Hepatocyte (in vitro differentiated cells): ENCODE measurements at places on chromosomes 2 and 18.
A peak's percentile ranks its signal among the peaks of the same experiment; 100 is the strongest.

DNA sequence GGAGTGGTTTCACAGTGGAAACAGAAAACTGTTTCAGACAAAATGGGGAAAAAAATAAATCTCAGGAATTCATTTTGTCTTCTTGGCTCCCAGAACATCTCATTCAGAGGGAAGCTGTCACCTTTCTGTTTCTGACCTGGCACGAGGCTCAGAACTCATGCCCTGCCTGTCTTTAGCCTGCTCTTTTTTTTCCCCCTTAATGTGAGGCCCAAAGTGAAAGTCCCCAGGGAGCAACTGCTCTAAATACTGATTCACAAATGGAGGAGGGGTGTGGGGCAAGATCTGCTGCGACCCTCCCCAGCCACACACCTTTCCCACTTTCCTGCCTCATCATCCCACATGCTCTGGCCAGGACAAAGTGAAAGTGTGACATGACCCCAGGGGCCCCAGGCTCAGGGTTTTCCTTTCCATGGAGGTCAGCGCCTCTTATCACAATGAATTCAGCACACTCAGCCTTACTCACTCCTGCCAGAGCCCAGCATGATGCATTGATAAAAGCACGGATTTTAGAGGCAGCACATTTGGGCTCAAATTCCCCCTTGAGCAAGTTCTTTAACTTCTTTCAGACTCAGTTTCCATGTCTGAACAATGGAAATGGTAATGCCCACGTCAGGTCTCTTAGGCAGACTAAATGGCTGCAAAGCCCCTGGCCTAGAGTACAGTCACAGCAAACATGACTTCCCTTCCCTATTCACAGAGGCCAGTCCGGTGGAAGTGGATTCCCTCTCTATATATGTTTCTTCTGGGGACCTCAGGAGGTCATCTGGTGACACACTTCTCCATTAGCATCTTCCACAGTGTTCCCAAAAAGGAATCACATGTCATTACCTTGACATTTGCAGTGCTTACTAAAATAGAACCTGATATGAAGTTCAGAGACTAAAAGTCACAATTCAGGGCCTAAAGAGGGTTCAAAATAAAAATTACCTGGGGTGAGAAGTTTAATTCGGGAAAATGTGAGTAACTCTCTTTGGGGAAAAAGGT is 55.3 kb upstream of the TMEM163 start:
- H3K27ac ChIP-seq, result no peak overlapping the region
- no peaks in the 10 kb centered on the region for H3K27me3 ChIP-seq
- H3K36me3 ChIP-seq, result no peaks in the 10 kb centered on the region
- H3K4me3 ChIP-seq, result no peak overlapping the region

GRCh38 chr2:20985062-20985461 is 58.8 kb downstream of the APOB start:
- no peaks in the 10 kb centered on the region for H3K36me3 ChIP-seq
- H3K27ac ChIP-seq, result no peak overlapping the region
- H3K4me3 ChIP-seq, result no peak overlapping the region
- no peaks in the 10 kb centered on the region for H3K4me1 ChIP-seq
- H3K27me3 ChIP-seq, result no peaks in the 10 kb centered on the region

DNA sequence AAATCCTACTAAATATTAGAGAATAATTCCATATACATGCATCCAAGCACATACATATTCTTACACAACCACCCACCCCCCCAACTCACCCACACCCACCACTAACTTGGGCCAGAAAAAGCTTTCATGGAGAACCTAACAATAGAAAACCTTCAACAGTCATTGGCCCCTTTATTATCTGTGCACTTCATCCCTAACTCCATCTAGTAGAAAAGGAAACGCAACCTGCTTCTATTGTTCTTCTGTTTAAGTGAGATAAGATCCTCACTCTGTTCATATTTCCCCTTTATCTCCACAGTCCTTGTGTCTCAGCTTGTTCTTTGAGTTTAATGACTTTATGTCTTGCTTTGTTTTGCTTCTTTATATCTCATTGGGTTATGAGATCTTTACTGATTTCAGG is 1740.2 kb upstream of the CELF4 start:
- no peaks in the 10 kb centered on the region for H3K4me1 ChIP-seq
- DNase-seq, result no peak
- no peaks in the 10 kb centered on the region for H3K36me3 ChIP-seq
- no peak overlapping the region for H3K4me3 ChIP-seq

GRCh38 chr2:150903461-150903860 is 358.2 kb downstream of the RBM43 start:
- no peaks in the 10 kb centered on the region for H3K27me3 ChIP-seq
- H3K4me3 ChIP-seq, result no peak overlapping the region
- DNase-seq, result no peak
- no peak overlapping the region for H3K27ac ChIP-seq

GRCh38 chr18:47558110-47558750 is 306.8 kb upstream of the SKOR2 start:
- H3K4me3 ChIP-seq, result no peak overlapping the region
- H3K36me3 ChIP-seq, result no peaks in the 10 kb centered on the region
- peaks cover 17% of the 10 kb centered on the region for H3K27me3 ChIP-seq
- DNase-seq, result no peak
- H3K4me1 ChIP-seq, result no peaks in the 10 kb centered on the region

GRCh38 chr2:37766106-37766505 is 94.7 kb upstream of the CDC42EP3 start:
- peaks cover 13% of the 10 kb centered on the region for H3K4me1 ChIP-seq
- H3K27me3 ChIP-seq, result no peaks in the 10 kb centered on the region
- no peak overlapping the region for H3K4me3 ChIP-seq
- no peak for DNase-seq
- H3K36me3 ChIP-seq, result no peaks in the 10 kb centered on the region
- H3K27ac ChIP-seq, result peak overlapping the region; percentile 40

DNA sequence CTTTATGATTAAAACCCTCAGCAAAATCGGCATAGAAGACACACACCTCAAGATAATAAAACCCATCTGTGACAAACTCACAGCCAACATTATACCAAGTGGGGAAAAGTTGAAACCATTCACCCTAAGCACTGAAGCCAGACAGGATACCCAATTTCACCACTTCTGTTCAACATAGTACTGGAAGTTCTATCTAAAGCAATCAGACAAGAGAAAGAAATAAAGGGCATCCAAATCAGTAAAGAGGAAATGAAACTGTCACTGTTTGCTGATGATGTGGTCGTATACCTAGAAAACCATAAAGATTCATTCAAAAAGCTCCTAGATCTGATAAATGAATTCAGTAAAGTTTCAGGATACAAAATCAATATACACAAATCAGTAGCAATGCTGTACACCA is 16.4 kb upstream of the RPRD1A start:
- no peak overlapping the region for H3K4me3 ChIP-seq
- no peak overlapping the region for H3K27ac ChIP-seq
- DNase-seq, result no peak
- H3K36me3 ChIP-seq, result no peaks in the 10 kb centered on the region
- H3K4me1 ChIP-seq, result no peaks in the 10 kb centered on the region

DNA sequence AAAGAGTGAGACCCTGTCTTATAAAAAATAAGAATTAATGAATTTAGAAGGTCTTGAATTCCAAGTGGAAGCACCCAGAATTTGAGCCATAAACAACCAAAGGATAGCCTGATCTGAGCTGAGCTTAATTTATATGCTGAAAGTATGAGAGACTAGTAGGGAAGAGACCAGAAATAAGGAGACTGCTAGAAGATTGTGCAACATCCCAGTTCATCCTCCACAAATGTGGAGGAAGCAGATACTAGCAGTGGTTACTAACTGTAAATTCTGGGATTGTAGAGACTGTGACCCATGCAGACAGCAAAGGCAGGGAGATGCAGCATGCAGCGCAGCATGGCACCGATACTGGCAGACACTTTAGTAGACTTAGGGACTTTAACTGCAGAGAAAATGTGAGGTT is 1.5 kb upstream of the SULT1C2 start:
- H3K27ac ChIP-seq, result peak overlapping the region; percentile 95
- DNase-seq, result no peak
- no peaks in the 10 kb centered on the region for H3K27me3 ChIP-seq
- no peak overlapping the region for H3K4me3 ChIP-seq

DNA sequence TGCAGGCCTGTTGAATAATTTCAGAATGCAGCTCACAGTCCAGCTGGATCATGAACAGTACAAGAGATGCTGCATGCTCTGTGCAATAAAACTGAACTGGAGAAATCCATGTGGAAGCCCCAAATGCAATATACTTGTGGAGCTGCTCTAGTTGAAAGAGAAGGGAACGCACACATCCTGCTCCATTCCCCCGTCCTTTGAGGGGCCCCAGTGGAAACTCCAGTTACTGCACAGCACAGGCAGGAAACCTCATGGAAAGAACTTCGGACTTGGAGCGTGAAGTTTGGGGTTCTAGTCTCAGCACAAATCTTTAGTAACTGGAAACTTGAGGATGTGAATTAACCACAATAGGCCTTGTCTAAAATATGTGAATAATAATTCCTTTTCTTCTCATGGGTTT is 73.2 kb downstream of the PLA2R1 start:
- H3K27me3 ChIP-seq, result no peaks in the 10 kb centered on the region
- H3K4me1 ChIP-seq, result no peaks in the 10 kb centered on the region
- H3K36me3 ChIP-seq, result no peaks in the 10 kb centered on the region
- H3K27ac ChIP-seq, result no peak overlapping the region

- H3K27ac ChIP-seq, result no peak overlapping the region
- H3K4me3 ChIP-seq, result no peak overlapping the region
- peaks cover 27% of the 10 kb centered on the region for H3K4me1 ChIP-seq
- H3K36me3 ChIP-seq, result no peaks in the 10 kb centered on the region
- no peak for DNase-seq
- H3K27me3 ChIP-seq, result no peaks in the 10 kb centered on the region
Observed at GRCh38 chr18:8803957-8804356, 98.6 kb downstream of the MTCL1 start.
